AG09319 (cell line): ENCODE measurements at places on chromosomes 7 and 10.

GRCh38 chr10:25048450-25048849 is 32.0 kb downstream of the THNSL1 start:
- no peak for DNase-seq

DNA sequence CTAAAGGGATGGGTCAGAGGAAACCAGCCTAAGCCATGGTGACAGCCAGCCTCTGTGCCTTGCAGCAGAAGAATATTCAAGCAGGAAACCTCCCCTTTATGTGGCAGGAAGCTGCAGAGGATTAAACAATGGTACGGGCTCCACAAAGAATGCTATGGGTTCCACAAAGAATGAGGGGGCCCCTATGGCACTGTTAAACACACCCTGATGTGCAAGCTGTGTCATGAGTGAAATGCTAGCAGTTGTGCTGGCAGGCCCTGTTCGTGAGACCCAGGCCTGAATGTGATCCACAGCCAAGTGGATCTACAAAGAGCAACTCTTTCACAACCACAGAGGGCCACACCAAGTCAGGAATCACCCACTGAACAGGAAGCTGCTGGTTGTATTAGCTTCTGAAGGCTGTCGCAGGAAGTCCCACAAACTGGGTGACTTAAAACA is 68.9 kb downstream of the MYOF start:
- DNase-seq = no peak

DNA sequence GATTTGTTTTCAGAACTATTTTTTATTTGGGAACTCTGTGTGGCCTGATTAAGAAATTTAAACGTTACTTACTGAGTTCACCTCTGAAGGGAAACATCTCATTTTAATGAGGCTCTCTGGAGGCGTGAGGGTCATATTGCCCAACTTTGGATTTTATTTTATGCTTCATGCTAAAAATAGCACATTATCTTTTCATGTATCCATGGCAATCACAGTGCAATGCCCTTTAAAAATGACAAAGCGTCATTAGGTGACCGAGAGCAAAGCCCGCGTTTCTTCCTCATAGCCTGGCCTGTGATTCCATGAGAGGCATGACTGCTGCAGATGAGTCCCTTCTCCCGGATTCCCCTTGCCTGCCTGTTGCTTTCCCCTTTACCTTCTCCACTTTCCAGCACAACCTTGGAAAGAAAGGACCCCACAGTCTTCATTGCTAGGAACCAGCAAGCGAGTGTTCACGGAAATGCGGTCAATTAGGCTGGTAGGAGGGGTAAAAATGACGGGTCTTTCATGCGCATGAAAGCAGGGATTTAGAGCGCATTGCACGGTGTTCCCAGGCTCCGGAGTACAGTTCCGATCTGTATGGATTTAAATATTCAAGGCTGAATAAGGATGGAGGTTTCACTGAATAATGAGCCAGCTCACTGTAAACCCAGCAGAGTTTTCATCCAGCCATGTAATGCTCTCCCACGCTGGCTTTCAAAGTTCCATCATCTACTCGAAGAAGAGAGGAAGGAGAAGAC is 98.2 kb upstream of the PITRM1 start:
- no peak for DNase-seq

DNA sequence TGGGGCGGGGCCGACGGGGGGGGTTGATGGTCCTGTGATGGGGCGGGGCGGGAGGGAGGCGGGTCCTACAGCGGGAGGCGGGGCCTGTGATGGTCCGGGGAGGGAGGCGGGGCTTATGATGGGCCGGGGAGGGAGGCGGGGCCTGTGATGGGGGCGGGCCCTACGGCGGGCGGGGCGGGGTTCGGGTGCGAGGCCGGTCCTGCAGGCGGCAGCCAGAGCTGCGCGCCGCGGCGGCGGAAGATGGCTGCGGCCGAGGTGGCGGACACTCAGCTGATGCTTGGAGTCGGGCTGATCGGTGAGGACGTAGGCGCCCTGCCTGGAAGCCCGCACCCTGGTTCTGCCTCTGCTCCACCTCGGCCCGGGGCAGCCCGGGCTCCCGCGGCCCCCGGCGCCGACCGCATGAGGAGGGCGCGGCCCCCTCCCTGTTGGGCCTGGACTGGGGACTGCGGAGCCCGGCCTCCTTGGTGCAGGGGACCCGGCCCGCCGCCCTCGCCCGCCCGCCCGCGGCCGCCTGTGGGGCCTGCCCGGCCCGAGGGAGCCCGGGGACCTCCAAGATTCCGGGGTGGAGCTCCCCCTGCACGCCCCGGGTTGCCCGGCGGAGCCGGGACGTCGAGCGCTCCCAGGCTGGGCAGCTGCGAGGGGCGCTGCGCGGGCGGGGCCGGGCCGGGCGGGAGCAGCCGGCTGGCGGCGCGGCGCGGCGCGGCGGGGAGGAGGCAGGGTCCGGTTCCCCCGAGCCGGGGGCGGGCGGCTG is at the start of gene DENND10:
TSS of gene DENND10 (plus strand) at position 211 of the 751 bp plus-strand sequence. CDS start at position 241, 30 bp downstream.
- no peak for DNase-seq
